ENCODE measurements at places on chromosomes 7 and 10.

DNA sequence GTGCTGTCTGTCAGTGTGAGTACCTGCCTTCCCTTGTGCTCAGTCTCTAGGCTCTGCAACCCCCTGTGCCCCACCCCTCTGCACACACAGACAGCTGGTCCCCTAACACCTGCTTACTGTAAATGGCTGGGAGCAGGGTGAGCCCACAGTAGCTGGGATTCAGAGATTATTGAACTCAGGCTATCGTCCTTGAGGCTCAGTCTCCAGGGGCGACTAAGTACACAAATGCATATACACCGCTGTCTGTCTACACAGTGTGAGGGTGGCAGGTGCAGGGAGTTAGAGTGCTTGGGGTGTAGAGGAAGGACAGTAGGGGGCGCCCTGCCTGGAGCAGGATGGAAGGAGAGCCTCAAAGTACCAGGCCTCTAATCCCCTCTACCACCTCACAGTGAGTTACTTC is 12.9 kb downstream of the UPP1 start:
- H3K4me1 ChIP-seq = no peaks in the 10 kb centered on the region
- H3K27me3 ChIP-seq = no peaks in the 10 kb centered on the region
- no peak overlapping the region for H3K27ac ChIP-seq
- DNase-seq = no peak
- no peak overlapping the region for H3K4me3 ChIP-seq

- DNase-seq = no peak
- no peaks in the 10 kb centered on the region for H3K27me3 ChIP-seq
- no peaks in the 10 kb centered on the region for H3K4me1 ChIP-seq
- H3K4me3 ChIP-seq = no peak overlapping the region
These were observed 61.9 kb upstream of the ADO start for GRCh38 chr10:62742536-62743061.

GRCh38 chr7:94332571-94332970 is 62.1 kb upstream of the COL1A2 start:
- H3K4me3 ChIP-seq = no peak overlapping the region
- DNase-seq = no peak
- no peaks in the 10 kb centered on the region for H3K27me3 ChIP-seq
- no peaks in the 10 kb centered on the region for H3K4me1 ChIP-seq

- no peaks in the 10 kb centered on the region for H3K27me3 ChIP-seq
- no peak overlapping the region for H3K27ac ChIP-seq
- DNase-seq = no peak
- no peaks in the 10 kb centered on the region for H3K36me3 ChIP-seq
These were observed 556.3 kb downstream of the GRM8 start for GRCh38 chr7:126696256-126697038.

- H3K27me3 ChIP-seq = no peaks in the 10 kb centered on the region
- no peak overlapping the region for H3K27ac ChIP-seq
- no peaks in the 10 kb centered on the region for H3K36me3 ChIP-seq
- DNase-seq = no peak
These were observed 48.6 kb upstream of the DPYSL4 start for GRCh38 chr10:132138133-132138532.

GRCh38 chr7:92276460-92276864 is 30.7 kb downstream of the ANKIB1 start:
- H3K27me3 ChIP-seq = no peaks in the 10 kb centered on the region
- no peaks in the 10 kb centered on the region for H3K4me1 ChIP-seq

DNA sequence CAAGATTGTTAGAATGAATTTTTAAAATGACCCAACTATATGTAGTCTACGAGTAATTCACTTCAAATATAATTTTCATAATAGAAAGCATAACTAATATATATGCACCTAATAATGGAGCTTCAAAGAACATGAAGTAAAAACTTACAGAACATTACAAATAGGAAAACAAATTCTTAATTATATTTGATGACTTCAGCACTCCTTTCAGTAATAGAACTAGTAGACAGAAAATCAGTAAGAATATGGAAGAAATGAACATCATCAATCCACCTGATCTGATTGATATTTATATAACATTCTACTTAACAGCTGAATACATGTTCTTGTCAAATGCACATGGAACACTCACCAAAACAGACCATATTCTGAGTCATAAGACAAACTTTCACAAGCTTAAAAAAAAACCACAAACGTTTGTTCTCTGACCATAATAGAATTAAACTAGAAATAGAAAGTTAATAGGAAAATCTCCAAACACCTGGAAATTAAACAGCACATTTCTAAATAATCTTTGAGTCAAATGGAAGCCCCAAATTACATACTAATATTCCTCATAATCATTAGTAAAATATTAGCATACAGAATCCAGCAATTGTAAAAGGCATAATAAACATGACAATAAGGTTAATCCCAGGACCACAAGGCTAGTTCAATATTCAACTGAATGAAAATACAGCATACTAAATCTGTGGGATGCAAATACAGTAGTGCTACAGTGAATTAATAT is 48.0 kb downstream of the BRAF start:
- H3K27me3 ChIP-seq = no peaks in the 10 kb centered on the region
- no peak overlapping the region for H3K4me3 ChIP-seq
- DNase-seq = no peak
- no peak overlapping the region for H3K27ac ChIP-seq

DNA sequence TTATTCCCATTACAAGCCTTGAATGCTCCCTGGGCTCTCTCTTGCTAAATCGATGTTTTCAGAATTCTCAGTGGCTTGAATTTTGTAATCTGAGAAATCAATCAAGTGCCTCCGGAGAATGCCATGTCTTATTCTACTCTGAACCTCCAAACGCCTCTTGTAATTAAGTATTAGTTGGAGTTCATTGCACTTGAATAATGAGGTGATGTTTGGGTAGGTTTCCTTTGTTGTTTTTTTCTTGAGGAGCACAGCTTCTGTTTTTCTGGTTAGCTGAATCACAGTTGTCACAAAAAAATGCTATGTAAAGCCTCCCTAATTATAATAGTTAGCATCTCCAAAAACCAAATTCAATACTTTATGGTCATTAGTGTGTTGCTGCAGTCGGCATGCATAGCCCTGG is 100.3 kb downstream of the PLPP4 start:
- H3K4me3 ChIP-seq = no peak overlapping the region
- no peaks in the 10 kb centered on the region for H3K27me3 ChIP-seq
- no peaks in the 10 kb centered on the region for H3K4me1 ChIP-seq
- DNase-seq = no peak
- H3K36me3 ChIP-seq = no peaks in the 10 kb centered on the region

- no peak for DNase-seq
- H3K4me3 ChIP-seq = no peak overlapping the region
- no peaks in the 10 kb centered on the region for H3K27me3 ChIP-seq
- H3K27ac ChIP-seq = no peak overlapping the region
- H3K4me1 ChIP-seq = peaks cover 22% of the 10 kb centered on the region
- H3K36me3 ChIP-seq = no peaks in the 10 kb centered on the region
These were observed 88.2 kb upstream of the FAM133B start for GRCh38 chr7:92678291-92678920.

- DNase-seq = no peak
- no peaks in the 10 kb centered on the region for H3K36me3 ChIP-seq
- H3K27me3 ChIP-seq = no peaks in the 10 kb centered on the region
- H3K4me1 ChIP-seq = no peaks in the 10 kb centered on the region
- H3K27ac ChIP-seq = no peak overlapping the region
These were observed 161.5 kb upstream of the PRKCQ start for GRCh38 chr10:6741541-6741941.

DNA sequence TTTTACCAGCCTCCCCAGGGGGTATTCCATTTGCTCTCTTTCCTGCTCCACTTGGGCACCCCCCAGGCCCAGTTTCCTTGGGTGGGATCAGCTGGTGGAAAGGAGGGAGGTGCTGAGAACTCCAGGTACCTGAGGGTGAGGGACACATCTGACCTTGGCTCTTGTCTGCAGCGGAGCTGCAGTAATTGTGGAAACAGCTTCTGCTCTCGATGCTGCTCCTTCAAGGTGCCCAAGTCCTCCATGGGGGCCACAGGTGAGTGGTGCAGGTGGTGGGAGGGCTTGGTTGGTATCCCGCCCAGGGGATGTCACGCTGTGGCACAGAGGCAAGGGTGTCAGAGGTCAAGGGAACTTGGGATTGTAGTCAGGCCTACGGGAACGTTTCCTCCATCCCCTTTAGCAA is 14.3 kb downstream of the SFRP5 start:
- DNase-seq = no peak
- no peak overlapping the region for H3K27ac ChIP-seq
- H3K27me3 ChIP-seq = no peaks in the 10 kb centered on the region
- H3K4me1 ChIP-seq = no peaks in the 10 kb centered on the region

- no peak overlapping the region for H3K4me3 ChIP-seq
- no peaks in the 10 kb centered on the region for H3K36me3 ChIP-seq
- no peak for DNase-seq
- no peaks in the 10 kb centered on the region for H3K27me3 ChIP-seq
These were observed 41.2 kb downstream of the NCAPG2 start for GRCh38 chr7:158663428-158663741.

GRCh38 chr10:32323051-32323450 is 23.9 kb downstream of the EPC1 start:
- no peaks in the 10 kb centered on the region for H3K4me1 ChIP-seq
- H3K4me3 ChIP-seq = no peak overlapping the region
- no peak overlapping the region for H3K27ac ChIP-seq
- H3K27me3 ChIP-seq = no peaks in the 10 kb centered on the region
- no peak for DNase-seq

DNA sequence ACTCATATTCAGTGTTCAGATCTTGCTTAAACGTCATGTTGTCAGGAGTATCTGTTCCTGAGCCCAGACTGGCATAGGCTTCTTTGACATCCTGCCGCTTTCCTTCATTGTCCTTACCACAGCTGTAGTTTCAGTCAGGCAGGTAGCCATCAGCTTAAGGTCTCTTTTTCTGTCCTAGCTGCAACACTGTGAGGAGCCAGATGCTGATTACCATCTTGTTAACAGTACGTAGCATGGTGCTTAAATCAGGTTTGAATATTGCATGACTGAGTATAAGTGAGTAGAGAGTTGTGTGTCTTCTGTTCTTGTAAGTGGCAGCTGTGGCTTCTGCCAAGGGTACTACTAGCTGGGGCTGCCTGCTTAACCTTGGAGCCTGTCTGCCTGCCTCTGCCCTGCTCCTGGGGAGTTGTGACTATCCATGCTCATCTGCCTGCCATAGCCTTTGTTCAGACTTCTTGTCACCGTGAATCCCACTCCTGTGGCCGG is 92.6 kb downstream of the MAPK8 start:
- no peak overlapping the region for H3K4me3 ChIP-seq
- H3K36me3 ChIP-seq = no peaks in the 10 kb centered on the region
- H3K4me1 ChIP-seq = peaks cover 41% of the 10 kb centered on the region
- H3K27ac ChIP-seq = peak overlapping the region; percentile 50

DNA sequence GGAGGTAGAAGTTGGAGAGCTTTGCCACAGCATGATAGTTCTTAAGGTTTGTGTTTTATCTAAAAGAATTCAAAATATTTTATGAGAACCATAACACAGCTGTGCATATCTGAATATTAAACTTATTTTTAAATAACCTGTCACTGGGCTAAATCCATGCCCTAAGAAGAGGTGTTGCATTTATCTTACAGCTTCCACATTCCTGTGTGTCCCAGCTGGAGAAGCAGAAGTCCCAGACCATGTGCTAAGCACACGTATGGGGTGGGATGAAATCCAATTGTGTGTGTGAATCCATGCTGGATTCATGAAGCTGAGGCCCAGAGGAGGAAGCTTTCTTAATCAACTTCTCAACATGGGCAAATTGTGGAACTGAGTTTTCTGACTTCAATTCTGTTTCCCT is 121.5 kb downstream of the PKD1L1 start:
- H3K36me3 ChIP-seq = no peaks in the 10 kb centered on the region
- no peaks in the 10 kb centered on the region for H3K4me1 ChIP-seq
- no peak overlapping the region for H3K4me3 ChIP-seq
- H3K27me3 ChIP-seq = no peaks in the 10 kb centered on the region

- H3K36me3 ChIP-seq = no peaks in the 10 kb centered on the region
- no peak overlapping the region for H3K4me3 ChIP-seq
- no peak for DNase-seq
- peaks cover 7% of the 10 kb centered on the region for H3K4me1 ChIP-seq
These were observed 235.0 kb downstream of the BICC1 start for GRCh38 chr10:58747687-58748086.

- H3K4me1 ChIP-seq = peaks cover 26% of the 10 kb centered on the region
- H3K36me3 ChIP-seq = no peaks in the 10 kb centered on the region
- no peaks in the 10 kb centered on the region for H3K27me3 ChIP-seq
- no peak overlapping the region for H3K27ac ChIP-seq
- DNase-seq = no peak
- H3K4me3 ChIP-seq = no peak overlapping the region
These were observed 733.4 kb downstream of the MAGI2 start for GRCh38 chr7:78720066-78720465.

DNA sequence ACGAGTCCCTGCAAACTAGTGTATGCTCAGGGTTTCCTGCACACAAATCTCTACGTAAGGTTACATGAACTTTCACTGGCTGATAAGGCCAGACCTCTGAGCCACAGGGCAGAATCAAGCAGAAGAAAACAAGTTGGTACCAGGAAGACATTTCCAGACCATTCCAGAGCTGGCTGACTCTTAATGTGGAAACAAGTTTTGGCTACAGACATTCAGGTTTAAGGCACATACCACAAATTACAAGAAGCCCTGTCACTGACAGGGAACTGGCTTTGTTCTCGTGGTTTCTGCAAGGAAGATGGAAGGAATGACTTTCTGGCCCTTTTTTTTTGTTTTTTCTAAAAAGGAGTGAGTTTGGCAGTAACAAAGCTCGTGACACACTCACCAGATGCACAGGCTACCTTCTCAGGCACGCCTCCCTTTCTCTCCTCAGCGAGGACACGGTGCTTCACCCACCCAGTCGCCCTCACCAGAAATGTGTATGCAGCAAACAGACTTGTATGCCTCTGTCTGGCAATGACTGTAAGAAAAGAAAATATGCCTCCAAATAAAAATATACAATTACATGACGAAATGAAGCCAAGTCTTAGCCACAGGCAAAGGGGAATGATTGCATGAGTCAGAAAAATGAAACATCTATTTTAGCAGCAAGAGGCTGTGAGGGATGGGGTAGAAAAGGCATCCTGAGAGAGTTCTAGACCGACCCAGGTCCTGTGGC is 22.6 kb downstream of the PLAC9 start:
- H3K27ac ChIP-seq = peak overlapping the region; percentile 57
- no peaks in the 10 kb centered on the region for H3K36me3 ChIP-seq
- H3K4me1 ChIP-seq = no peaks in the 10 kb centered on the region
- H3K27me3 ChIP-seq = no peaks in the 10 kb centered on the region
- H3K4me3 ChIP-seq = no peak overlapping the region
- DNase-seq = no peak

- peaks cover 11% of the 10 kb centered on the region for H3K4me1 ChIP-seq
- H3K27ac ChIP-seq = no peak overlapping the region
- H3K36me3 ChIP-seq = no peaks in the 10 kb centered on the region
- DNase-seq = peak; percentile 10
- H3K4me3 ChIP-seq = no peak overlapping the region
These were observed 49.1 kb downstream of the AOC1 start for GRCh38 chr7:150901160-150902035.
